Inflammatory macrophage (primary cell): ENCODE measurements at places on chromosomes 7 and 10.

GRCh38 chr10:74637685-74638084 lies 188.7 kb upstream of the KAT6B start:
- DNase-seq, result no peak

DNA sequence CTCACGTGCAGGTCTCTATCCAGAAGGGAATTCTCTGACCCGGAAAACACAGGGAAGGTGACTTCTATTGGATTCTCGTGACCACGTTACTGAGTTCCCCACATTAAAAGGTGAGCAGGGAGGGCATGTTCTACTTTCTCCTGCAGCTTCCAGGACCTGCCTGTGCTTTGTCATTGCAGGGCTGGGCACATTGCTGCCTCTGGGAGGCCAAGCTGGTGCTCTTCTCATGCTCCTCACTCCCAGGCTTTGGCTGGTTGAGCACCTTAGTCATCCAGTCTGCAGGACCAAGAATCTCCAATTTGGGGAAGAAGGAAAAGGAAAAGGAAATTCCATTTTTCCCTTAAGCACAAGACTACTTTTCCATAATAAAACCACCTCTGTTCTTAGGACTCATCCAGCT lies 86.5 kb upstream of the TMEM72 start:
- DNase-seq, result no peak

DNA sequence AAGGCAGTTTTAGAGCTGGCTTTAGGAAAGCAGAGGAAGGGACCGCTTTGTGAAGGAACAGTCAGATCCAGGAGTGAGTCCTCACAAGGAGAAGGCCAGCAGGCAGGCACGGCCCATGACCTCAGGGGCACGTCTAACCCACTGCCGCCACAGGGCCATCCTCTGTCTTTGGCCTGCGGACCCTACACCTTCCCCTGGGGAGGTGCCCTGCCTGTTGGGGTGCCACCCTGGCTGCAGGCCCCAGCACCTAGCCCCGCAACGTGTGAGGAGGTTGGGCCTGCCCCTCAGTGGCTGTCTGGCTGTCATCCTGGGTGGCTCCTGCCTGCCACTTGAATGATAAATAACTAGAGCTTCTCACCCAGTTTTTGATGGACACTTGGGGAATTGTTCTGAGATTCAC lies 31.0 kb upstream of the TRIM8 start:
- DNase-seq, result no peak

- no peak for DNase-seq
These were observed 19.8 kb upstream of the VWDE start for GRCh38 chr7:12423355-12423996.

- no peak for DNase-seq
These were observed 51.1 kb downstream of the CPEB3 start for GRCh38 chr10:92239600-92240288.

GRCh38 chr7:88758381-88759229 lies 895 bp upstream of the ZNF804B start:
- no peak for DNase-seq

- DNase-seq, result no peak
These were observed at the start of gene ADRA2A for GRCh38 chr10:111076682-111077478. ADRA2A (plus strand) TSS chr10:111077029; CDS start chr10:111077997, 968 bp downstream.

- DNase-seq, result no peak
These were observed 62.3 kb upstream of the LBX1 start for GRCh38 chr10:101291331-101292193.
